G401 (cell line): ENCODE measurements at places on chromosomes 12 and 14. TPM values are rescaled to one million over a fixed set of nuclear protein-coding genes. Genes with fewer than 3 reads are reported as not detected.

Gene C1S
- total RNA-seq, result 3.3 and 4.1 TPM in 2 replicates

Gene ADGRD1
- total RNA-seq, result 0.51 TPM in 1 of 2 replicates, not detected in the other

Gene PKP2
- 6.5 and 10.2 TPM in 2 replicates for total RNA-seq

Gene PCED1B
- total RNA-seq, result 9.2 and 9.5 TPM in 2 replicates

Gene ADSS1
- total RNA-seq, result 18.3 and 19.5 TPM in 2 replicates

Gene ERBB3
- total RNA-seq, result 4.3 and 17.4 TPM in 2 replicates

Gene GZMH
- not detected in 2 replicates for total RNA-seq

Gene SMCO2
- total RNA-seq, result not detected in 2 replicates

Gene PTPN21
- 1.2 and 3.6 TPM in 2 replicates for total RNA-seq

Gene RNFT2
- total RNA-seq, result 5.3 and 7.8 TPM in 2 replicates

Gene ANKRD33
- not detected in 2 replicates for total RNA-seq

Gene LMO3
- not detected in 2 replicates for total RNA-seq

Gene SLC2A14
- total RNA-seq, result not detected in 2 replicates

Gene LALBA
- not detected in 2 replicates for total RNA-seq

Gene SLC5A8
- total RNA-seq, result not detected in 2 replicates

Gene NPC2
- 130 and 177 TPM in 2 replicates for total RNA-seq

Gene EID3
- 0.51 and 1.7 TPM in 2 replicates for total RNA-seq

Gene HECTD1
- total RNA-seq, result 52.1 and 77.8 TPM in 2 replicates

Gene STAB2
- total RNA-seq, result not detected in 2 replicates

Gene LYZ
- total RNA-seq, result not detected in 2 replicates

Gene RNASE3
- not detected in 2 replicates for total RNA-seq

Gene SDR39U1
- total RNA-seq, result 49.2 and 56.4 TPM in 2 replicates

Gene CD163
- total RNA-seq, result not detected in 2 replicates

Gene HOXC13
- total RNA-seq, result 8.2 and 13.2 TPM in 2 replicates

Gene CLEC4C
- total RNA-seq, result not detected in 2 replicates

Gene OR6C2
- not detected in 2 replicates for total RNA-seq

Gene TOGARAM1
- total RNA-seq, result 4.4 and 6.8 TPM in 2 replicates

Gene RERG
- not detected in 2 replicates for total RNA-seq

Gene CELA1
- total RNA-seq, result not detected in 2 replicates

Gene RPGRIP1
- total RNA-seq, result 0.18 TPM in 1 of 2 replicates, not detected in the other

Gene FAM234B
- 44.1 and 59.4 TPM in 2 replicates for total RNA-seq

Gene KCNC2
- total RNA-seq, result not detected in 2 replicates

Gene CLECL1
- total RNA-seq, result not detected in 2 replicates
